ENCODE measurements at places on chromosomes 6 and 20.

GRCh38 chr20:32925481-32926196, 66.9 kb downstream of the EFCAB8 start:
- no peak for DNase-seq

DNA sequence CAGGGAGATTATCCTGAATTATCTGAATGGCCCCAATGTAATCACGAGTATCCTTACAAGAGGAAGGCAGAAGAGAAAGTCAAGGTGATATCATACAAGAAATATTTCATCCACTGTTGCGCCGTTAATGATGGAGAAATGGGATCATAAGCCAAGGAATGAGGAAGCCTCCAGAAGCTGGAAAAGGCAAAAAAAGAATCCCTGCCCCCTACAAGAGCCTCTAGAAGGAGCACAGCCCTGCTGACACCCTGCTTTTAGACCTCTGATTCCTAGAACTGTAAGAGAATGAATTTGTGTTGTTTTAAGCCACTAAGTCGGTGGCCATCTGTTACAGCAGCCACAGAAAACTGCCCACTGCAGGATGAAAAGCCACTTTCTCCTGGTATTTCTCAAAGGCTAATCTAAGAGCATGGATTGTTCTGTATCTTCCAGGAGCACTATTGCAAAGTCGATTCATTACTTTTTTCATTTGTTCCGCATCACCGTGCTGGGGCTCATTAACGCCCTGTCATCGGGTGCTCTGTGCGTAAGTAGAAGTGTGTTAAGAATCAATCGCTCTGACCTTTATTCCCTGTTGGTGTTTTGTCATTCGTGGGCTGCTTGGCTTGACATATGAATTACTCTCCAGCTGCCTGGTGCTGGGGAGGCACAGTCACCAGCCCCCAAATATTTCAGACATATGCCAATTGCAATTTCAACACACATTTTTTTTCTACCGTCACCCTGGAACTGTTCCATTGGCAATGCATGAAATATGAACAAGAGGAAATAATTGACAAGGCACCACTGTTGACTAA, 117.0 kb downstream of the PCSK2 start:
- no peak for DNase-seq

GRCh38 chr6:159152782-159153181, 16.4 kb upstream of the FNDC1 start:
- no peak for DNase-seq

- no peak for DNase-seq
Measured at GRCh38 chr6:44594481-44594880, 207.0 kb downstream of the CDC5L start.

DNA sequence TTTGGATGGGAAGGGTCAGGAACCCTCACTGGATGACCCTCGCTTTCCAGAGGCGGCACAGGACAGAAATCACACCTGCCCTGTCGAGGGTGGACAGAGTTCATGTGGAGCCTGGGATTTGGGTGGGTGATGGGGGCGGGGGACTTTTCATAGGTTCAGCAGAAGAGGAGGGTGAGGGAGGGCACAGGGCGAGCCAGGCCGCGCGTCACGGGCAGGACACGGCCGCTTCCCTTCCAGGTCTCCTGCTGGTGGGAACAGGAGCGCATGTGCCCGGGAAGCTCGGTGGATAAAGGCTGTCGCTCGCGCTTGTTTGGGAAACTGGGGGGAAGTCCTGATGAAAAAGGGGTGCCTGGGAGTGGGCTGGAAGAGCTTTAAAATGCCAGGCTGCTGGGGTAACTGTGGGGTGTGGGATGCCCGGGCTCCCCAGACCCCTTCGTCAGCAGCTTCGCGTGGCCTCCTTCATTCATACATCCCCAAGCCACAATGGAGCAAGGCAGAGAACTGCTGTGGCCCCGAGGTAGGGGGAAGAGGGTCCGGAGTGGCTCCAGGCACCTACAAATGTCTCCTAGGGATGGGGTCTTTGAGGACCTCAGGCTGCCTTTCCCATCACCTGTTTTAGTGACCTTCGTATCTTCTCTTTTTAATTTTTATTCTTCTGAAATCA, 102.2 kb downstream of the DACT2 start:
- DNase-seq = no peak

DNA sequence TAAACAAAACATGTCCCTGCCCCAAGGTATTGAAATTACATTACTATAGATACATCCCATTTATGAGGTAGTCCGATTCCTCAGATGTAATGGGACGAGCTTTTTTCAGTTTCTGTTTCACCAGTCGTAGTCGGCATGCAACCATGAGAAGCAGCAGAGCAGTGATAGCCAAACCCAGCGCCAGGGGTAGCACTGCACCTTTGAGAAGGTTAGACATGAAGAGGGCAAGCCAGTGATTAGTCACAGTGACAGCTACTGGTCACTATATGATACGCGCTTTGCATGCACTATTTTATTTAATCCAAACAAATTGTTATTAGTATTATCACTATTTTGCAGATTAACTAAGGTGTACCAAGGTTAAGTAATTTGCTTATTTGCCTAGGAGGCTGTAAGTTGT, 43.7 kb downstream of the LRP11 start:
- no peak for DNase-seq

DNA sequence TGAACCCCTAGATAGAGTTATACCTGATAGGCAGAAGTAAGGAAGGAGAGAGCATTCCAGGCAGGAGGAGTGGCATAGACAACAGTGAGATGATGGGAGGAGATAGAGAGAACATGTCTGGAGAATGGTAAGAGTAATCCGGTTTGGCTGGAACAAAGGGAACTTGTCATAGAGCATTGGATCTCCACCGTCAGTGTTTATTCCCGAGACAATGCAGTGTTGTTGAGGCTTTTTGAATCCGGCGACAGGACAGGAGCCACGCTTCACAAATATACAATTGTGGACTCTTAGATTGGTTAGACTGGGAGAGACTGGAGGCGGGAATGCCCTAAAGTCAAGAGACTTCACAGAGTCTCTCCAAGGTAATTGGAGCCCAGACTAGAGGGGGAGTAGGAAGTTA, 119.8 kb downstream of the ANKS1A start:
- DNase-seq = no peak

GRCh38 chr6:143117108-143117507, 56.4 kb downstream of the AIG1 start:
- DNase-seq = no peak

DNA sequence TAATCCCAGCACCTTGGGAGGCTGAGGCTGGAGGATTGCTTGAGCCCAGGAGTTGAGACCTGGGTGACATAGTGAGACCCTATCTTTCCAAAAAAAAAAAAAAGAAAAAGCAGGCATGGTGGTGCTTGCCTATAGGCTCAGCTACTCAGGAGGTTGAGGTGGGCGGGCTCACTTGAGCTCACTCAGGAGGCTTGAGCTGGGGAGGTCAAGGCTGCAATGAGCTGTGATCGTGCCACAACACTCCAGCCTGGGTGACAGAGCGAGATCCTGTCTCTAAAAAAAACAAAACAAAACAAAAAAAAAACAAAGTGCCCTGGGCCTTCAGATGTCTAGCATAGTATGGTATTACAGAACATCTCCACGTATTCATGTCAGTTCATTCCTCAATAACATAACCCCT, 42.9 kb downstream of the ZFAND3 start:
- no peak for DNase-seq

- no peak for DNase-seq
Measured at GRCh38 chr20:5745416-5746030, 4.7 kb upstream of the SHLD1 start.

DNA sequence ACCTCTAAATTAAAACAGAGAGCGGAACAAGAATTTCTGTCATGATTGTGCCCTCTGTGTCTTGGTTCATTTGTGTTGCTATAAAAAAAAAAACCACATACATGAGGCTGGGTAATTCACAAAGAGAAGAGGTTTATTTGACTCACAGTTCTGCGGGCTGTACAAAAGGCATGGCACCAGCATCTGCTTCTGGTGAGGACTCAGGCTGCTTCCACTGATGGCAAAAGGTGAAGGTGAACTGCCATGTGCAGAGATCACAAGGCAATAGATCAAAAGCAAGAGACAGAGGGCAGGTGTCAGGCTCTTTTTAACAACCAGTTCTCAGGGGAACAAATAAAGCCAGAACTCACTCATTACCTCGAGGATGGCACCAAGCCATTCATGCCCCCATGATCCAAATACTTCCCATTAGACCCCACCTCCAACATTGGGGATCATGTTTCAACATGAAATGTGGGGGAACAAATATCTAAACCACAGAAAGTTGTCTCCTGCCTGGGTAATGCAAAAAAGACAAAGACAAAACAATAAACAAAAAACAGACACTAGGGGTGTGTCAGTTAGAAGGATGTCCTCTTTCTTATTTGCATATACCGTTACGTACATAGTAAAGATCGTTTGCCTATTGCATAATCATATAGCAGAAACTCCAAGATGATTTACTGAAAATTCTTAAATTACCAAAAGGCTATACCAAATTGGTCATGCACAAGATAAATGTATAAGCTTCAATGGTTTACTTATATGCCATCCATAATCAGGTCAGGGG, 17.0 kb downstream of the SERPINB9 start:
- DNase-seq = no peak

DNA sequence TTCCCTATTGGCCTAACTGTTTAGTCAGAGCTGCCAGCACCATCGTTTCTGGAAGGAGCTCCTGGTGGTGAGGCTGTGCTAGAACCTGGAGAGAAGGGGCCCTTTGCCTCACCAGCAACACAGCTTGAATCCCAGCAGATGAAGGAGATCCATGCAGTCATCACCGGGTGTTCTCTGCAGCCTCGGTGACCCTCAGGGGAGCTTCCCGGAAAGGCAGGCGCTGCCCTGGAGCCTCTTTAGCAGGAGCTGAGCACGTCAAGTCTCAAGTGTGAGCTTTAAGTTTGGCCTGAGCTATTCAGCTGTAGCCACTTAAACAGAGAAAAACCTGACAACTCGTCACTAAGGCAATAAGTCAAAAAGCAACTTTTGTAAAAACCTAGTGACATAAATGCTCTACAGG, 181.2 kb upstream of the FOXQ1 start:
- no peak for DNase-seq

- no peak for DNase-seq
Measured at GRCh38 chr6:21780679-21781078, 187.1 kb downstream of the SOX4 start.

GRCh38 chr6:117501722-117502121, 19.2 kb downstream of the DCBLD1 start:
- no peak for DNase-seq

GRCh38 chr6:1190366-1190765, 121.5 kb upstream of the FOXQ1 start:
- no peak for DNase-seq

GRCh38 chr6:53347921-53348370, 804 bp downstream of the ELOVL5 start:
- DNase-seq = no peak

DNA sequence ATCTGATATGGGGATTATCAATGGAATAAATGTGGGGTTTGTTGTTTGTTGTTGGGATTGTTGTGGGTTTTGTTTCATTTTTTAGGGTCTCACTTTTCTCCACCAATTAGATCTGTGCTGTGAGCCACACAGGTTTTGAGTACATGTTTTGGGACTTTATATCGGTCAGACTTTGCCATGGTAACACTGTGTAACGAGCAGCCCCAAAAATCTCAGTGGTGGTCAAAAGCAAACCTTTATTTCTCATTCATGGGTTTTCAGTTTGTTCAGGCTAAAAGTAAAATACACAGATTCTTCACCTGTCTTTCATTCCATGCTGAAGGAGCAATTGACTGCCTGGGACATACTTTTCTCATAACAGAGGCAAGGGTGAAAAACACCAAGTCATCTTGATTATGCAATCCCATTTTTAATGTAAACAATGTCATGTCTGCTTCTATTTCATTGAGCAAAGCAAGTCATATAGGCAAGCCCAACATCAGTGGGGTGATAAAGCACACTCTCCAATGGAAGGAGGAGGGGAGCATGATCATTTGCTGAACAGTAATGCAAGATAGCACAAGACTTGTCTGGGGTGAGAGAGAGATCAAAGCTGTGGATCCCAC, 101.1 kb upstream of the PLCB4 start:
- DNase-seq = no peak

- DNase-seq = no peak
Measured at GRCh38 chr6:159679091-159680077, 13.7 kb downstream of the SOD2 start.

DNA sequence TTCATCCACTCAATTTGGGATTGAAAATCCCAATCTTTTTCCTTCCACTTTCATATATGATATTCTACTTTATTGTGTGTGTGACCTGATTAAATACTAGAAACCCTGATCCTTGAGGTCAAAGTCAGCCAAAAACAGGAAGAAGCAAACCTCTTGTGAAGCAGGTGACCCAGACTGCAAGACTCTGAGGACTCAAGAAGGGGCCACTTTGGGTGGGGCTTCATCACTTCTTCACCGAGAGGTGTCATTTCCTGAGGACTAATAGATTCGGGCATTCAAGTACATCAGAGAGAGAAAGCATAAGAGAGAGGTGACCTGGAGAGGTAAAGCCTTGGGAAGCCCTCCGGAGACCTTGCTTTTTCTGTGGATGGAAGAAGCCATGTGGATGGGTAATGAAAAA, 129.0 kb downstream of the CFAP61 start:
- no peak for DNase-seq

- DNase-seq = peak; percentile 44
Measured at GRCh38 chr6:35213824-35214756, at the start of gene SCUBE3. Gene SCUBE3 (plus strand): TSS chr6:35213956. CDS start chr6:35214419, 463 bp downstream.

DNA sequence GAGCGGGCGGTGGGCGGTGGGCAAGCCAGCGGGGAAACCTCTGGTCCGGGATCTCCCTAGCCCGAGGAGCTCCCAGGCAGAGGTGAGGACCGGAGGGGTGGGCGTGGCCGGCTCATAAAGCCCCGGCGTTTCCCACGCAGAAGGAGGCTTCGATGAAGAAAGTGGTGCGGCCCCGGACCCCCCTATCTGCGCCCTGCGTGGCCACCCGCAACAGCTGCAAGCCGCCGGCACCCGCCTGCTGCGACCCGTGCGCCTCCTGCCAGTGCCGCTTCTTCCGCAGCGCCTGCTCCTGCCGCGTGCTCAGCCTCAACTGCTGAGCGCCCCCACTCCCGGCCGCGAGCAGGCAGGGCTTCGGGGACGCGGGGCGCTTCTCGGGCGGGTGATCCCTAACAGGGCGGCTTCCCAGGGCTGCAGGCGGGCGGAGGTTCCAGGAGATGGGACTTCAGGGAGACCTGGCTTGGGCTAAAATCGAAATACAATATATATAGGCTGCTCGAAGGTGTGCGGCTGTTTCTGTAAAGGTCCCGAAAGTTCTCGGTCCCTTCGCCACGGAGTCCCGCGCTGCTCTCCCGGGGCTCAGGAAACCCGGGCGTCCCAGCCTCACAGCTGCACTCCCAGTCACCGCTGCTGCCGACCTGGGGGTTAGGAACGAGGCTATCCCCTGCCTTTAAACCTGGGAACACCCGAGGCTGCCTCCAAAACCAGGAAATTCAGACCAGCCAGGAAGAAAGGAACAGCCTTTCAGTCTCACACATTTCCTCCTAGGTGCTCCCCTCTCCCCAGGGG, 27.8 kb downstream of the ASIP start:
- DNase-seq = peak; percentile 47

DNA sequence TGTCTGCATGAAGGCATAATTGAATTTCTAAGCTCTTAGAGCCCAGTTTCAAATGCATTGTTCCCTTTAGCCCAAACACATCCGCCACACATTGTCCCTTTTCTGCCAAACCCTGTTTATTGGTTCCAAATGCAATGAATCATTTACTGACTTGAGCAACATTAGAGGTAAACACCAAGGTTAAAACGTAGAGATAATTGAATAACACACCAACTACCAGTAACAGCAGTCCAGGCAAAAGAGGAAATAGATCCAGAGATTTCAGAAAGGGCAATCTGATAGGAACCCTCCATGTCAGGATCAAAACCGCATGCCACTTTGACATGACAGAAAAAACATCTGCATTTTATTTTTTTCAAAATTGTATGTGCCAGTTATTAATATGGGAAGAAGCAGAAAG, 114.8 kb downstream of the PKHD1 start:
- no peak for DNase-seq

Measured in germinal center (tissue), 1 donor.